Activated CD8-positive, alpha-beta T cell treated with anti-CD3 and anti-CD28 coated beads, Interleukin-2, amount 10 ng/mL, durations not matched to agents 7 days and 5 days (primary cell): ENCODE measurements at places on chromosomes 16 and 17.

GRCh38 chr16:14566599-14566998, 63.5 kb downstream of the PARN start:
- H3K4me1 ChIP-seq = peaks cover 3% of the 10 kb centered on the region
- DNase-seq = no peak
- H3K36me3 ChIP-seq = peaks cover 11% of the 10 kb centered on the region
- no peaks in the 10 kb centered on the region for H3K27me3 ChIP-seq
- peak overlapping the region; percentile 18 for H3K27ac ChIP-seq

- H3K27me3 ChIP-seq = peaks cover 2% of the 10 kb centered on the region
- no peak overlapping the region for H3K4me3 ChIP-seq
- H3K36me3 ChIP-seq = no peaks in the 10 kb centered on the region
- no peak for DNase-seq
- no peak overlapping the region for H3K27ac ChIP-seq
Observed at GRCh38 chr17:77045441-77046041, 95.2 kb upstream of the SEC14L1 start.

DNA sequence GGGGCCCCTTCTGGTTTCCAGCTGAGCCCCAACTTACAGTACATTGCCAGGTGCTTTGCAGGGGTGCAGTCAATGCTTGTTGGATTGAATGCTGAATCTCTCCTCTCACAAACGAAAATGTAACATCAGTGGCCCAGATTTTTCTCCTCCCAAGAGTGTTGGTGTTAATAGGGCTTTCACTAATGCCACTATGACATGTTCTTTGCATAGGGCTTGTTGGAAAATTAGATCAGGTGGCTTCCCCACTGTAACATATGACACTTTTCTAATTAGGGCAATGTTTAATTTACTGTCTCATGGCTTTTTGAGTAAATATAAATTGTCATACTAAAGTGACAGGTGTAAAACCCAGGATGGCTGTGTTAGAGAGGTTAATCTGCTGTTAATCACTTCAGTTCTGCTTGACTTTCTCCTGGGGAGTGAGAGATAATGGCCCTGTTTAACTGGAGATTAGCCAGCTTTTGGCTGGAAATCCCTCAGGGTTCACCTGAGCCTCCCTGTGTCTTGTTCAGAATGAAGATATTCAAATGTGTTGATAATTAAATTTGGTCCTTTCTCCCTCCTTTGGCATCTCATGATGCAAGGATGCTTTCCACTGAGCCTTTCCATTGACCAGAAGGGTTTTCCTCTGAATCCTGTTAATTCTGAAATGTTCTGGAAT, 502.3 kb downstream of the RBFOX1 start:
- H3K4me1 ChIP-seq = no peaks in the 10 kb centered on the region
- H3K27ac ChIP-seq = no peak overlapping the region
- H3K27me3 ChIP-seq = no peaks in the 10 kb centered on the region
- no peaks in the 10 kb centered on the region for H3K36me3 ChIP-seq
- no peak for DNase-seq

DNA sequence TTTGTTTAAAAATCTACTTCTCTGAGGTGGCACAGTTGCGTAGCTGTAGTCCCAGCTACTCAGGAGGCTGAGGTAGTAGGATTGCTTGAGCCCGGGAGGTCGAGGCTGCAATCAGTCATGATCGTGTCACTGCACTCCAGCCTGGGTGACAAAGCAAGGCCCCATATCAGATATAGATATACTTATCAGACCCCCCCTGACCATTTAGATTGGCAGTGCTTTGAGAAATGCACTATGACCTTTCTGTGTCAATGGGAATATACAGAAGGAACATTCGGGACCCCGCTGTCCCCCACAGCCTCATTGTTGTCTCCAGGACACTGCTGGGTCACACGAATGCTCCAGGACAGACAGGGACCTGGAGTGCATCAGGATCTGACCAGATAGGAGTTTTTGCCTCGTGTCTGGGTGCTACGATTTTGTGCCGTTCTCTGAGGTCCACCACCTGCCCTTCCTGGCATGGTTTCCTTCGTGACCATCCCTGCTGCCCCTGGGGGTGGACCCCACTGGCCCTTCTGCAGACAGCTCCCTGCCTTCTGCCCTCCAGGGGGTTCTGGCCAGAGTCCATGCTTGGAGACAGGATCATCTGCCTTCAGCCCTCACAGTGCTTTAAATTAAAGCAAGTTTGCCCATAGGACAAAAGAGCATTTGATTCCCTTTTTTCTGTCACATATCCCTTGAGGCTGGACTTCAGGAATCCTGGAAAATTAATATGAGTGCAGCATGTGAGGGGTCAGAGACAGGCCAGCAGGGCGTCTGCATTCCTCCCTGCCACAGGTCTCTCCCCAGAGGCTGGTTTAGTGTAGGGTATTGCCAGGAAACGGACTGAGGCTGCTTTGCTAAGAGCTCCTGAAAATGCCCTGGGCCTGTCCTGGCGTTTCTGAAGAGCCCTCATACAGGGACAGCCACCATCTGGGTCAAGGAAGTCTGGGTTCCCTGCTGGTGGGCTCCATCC, 19.3 kb downstream of the PLD6 start:
- H3K27ac ChIP-seq = peak overlapping the region; percentile 79
- no peak overlapping the region for H3K4me3 ChIP-seq
- peaks cover 48% of the 10 kb centered on the region for H3K4me1 ChIP-seq
- no peak for DNase-seq
- no peaks in the 10 kb centered on the region for H3K27me3 ChIP-seq
- peaks cover 43% of the 10 kb centered on the region for H3K36me3 ChIP-seq

DNA sequence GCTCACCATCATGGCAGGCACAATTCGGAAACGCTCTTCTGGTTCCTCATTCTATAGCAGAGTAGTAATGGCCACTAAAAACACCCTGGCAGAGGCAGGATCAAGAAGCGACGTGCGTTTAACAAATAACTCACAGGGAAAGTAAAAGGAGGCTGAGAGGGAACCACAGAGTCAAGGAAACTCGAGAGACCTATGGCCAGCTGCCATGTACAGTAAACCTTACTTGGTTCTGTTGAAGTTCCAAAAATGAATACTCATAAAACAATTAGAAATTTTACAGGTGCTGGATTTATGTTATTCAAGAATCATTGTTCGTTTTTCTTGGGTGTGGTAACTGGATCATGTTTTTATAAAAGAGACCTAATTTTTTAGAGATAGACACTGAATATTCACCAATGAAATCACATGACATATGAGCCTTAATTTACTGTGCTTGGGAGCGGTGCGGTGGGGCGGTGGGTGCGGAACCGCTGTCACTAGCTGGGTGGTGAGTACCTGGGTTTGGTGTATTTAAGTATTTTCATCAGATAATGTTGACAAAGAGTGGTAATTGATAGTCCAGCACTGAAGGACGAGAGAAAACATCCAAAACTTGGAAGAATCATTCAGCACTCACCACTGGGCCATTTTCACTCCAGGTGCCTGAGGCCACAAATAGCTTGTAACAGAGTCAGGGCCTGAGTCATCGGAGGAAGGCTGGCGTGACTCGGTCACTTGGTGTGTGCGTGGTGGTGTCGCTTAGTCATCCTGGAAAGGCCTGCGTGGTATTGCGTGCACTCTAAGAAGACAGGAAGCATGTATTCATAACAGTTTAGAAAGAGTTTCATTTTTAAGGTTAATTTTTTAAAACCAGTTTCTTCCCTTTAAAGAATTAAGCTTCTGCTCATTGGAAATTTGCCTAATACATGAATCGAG, 135.4 kb upstream of the CHMP6 start:
- peak; percentile 93 for DNase-seq
- H3K27ac ChIP-seq = peak overlapping the region; percentile 94
- H3K27me3 ChIP-seq = no peaks in the 10 kb centered on the region
- peak overlapping the region; percentile 54 for H3K4me3 ChIP-seq
- peaks cover 97% of the 10 kb centered on the region for H3K4me1 ChIP-seq

DNA sequence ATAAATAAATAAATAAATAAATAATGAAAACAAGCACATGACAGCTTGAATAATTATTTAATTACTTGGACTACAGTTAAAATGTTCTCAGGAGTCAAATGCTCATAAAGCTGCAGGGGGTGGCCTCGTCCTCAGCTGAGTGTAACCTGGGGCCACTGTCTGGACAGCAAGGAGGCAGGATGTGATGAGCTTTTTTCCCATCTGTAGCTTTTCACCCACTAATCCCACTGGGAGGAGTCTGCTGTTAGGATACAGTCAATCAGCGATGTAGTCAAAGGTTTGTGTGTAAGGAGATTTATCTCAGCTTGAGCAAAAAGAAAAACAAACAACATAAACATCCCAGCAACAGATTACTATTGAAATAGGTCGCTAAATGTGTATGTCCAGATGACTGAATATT, 22.5 kb downstream of the ZCCHC14 start:
- peaks cover 3% of the 10 kb centered on the region for H3K4me1 ChIP-seq
- no peak overlapping the region for H3K4me3 ChIP-seq
- no peaks in the 10 kb centered on the region for H3K36me3 ChIP-seq
- no peak overlapping the region for H3K27ac ChIP-seq
- no peak for DNase-seq
- H3K27me3 ChIP-seq = peaks cover 5% of the 10 kb centered on the region

DNA sequence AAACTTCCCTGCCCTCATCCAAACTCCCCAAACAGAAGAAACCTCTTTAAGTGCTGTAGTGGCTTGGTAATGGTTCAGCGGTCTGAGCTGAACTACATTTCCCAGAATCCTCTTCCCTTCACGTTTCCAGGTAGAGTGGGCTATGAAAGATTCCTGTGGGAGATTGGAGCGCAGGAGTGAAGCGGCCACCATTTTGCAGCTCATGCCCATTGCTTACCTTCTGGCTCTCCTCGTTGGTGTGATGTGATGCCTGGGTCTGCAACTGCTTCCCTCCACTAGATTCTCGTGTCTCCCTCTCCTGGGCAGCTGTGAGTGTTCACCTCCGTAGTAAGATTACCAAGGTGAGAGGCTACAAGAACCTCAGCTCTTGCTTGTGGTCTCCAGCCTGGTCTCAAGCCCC, 82.1 kb downstream of the GPR139 start:
- no peak overlapping the region for H3K4me3 ChIP-seq
- H3K4me1 ChIP-seq = no peaks in the 10 kb centered on the region
- no peaks in the 10 kb centered on the region for H3K36me3 ChIP-seq
- no peaks in the 10 kb centered on the region for H3K27me3 ChIP-seq
- H3K27ac ChIP-seq = no peak overlapping the region

GRCh38 chr16:29290631-29291247, 115.8 kb downstream of the NPIPB11 start:
- H3K27me3 ChIP-seq = no peaks in the 10 kb centered on the region
- DNase-seq = peak; percentile 56
- H3K4me3 ChIP-seq = no peak overlapping the region
- no peak overlapping the region for H3K27ac ChIP-seq
- peaks cover 9% of the 10 kb centered on the region for H3K4me1 ChIP-seq

DNA sequence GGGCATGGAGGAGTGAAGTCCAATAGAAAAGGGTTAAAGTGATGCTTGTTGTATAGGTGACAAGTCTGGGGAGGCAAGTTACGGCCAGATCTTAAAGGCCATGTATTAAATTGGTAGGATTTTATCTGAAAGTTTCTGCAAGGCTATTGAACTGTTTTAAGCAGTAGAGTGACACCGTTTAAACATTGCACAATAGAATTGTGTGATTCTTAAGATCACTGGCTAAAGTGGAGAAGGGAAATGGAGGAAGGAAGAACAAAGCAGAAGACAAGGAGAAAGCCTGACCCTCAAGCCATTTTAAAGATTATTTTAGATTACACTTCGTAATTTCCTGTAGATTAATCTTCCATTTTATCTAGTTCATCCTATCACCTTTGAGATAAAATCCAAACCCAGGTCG, 5.6 kb upstream of the MPHOSPH6 start:
- no peak for DNase-seq
- no peak overlapping the region for H3K4me3 ChIP-seq
- H3K27me3 ChIP-seq = peaks cover 49% of the 10 kb centered on the region
- peaks cover under 1% of the 10 kb centered on the region for H3K4me1 ChIP-seq

DNA sequence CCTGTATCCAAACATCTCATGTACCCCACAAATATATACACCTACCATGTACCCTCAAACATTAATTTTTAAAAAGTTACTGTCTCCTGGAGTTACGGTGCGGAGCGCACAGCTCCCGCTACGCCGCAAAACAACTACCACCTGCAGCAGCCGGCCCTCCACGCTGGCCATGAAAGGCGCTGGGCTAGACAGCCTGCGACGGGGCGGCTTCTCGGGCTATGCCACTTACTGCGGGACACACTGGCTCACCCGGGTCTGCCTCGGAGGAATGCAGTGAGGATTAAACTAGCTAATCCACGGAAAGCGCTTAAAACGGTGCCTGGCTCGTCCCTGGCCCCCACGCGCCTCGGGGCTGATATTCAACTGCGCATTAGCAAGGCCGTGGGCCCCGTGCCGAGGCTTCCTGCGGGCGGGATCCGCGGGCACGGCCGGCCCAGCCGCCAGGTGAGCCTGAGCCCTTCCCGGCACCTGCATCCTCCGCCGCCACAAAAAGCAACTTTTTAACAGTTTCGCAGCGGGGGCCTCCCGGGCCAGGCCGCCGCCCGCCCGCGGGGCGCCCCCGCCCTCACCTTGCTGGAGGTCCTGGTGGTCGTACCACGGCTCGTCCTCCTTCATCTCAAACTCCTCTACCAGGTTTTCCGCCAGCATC, 633 bp downstream of the CDR2 start:
- peak overlapping the region; percentile 97 for H3K4me3 ChIP-seq
- H3K27ac ChIP-seq = peak overlapping the region; percentile 91
- H3K27me3 ChIP-seq = no peaks in the 10 kb centered on the region
- peaks cover 58% of the 10 kb centered on the region for H3K4me1 ChIP-seq
- peaks cover 37% of the 10 kb centered on the region for H3K36me3 ChIP-seq

GRCh38 chr16:85372627-85373372, 240.3 kb upstream of the GSE1 start:
- no peaks in the 10 kb centered on the region for H3K36me3 ChIP-seq
- peak overlapping the region; percentile 57 for H3K27ac ChIP-seq
- no peaks in the 10 kb centered on the region for H3K27me3 ChIP-seq
- peak; percentile 59 for DNase-seq

DNA sequence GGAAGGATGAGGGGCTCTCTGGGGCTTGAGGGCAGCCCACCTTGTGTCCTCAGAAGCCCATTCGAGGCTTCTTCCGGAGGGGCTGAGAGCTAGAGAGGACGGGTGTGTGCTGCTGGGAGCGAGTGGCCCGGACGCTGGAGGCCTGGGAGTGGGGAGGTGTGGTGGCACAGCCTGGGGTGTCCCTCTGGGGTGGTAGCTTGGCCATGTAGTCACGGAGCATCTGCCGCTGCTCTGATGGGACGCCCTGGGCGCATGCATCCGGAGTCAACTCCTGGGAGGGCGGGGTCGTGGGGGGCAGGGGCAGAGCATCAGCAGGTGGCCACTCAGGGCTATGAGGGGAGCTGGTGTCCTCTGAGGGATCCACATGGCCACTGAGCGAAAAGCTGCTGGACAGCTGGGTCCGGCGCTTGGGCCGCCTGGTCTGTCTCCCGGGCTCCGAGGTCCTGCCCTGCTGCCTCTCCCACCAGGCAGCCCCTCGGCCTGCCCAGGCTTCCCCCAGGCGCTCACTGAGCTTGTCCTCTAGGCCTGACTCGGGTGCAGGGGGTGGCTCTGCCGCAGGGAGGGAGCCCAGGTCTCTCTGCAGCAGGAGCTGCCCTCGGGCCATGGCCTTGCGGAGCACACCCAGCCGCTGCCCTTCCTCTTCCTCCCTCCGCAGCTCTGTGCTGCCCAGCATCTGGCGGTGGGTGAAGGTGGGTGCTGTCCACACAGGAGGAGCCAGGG, 7.8 kb downstream of the TAF1C start:
- H3K4me3 ChIP-seq = no peak overlapping the region
- H3K27ac ChIP-seq = no peak overlapping the region
- DNase-seq = no peak
- peaks cover 19% of the 10 kb centered on the region for H3K36me3 ChIP-seq
